ENCODE measurements at places on chromosomes 12 and 14. TPM values are rescaled to one million over a fixed set of nuclear protein-coding genes. Genes with fewer than 3 reads are reported as not detected.
A peak's percentile ranks its signal among the peaks of the same experiment; 100 is the strongest.

Gene ABHD12B
- total RNA-seq: not detected

Gene GSG1
- total RNA-seq: 0.45 TPM

Gene CLEC4A
- 0.45 TPM for total RNA-seq

Gene KRT74
- total RNA-seq: not detected

Gene SMOC1
- total RNA-seq: 0.25 TPM

Gene SAMD4A
- total RNA-seq: 20.1 TPM

GRCh38 chr12:126204326-126204725, 1139.1 kb downstream of the AACS start:
- DNase-seq: no peak

- no peak for DNase-seq
Measured at GRCh38 chr14:104964546-104964945, 13.6 kb downstream of the AHNAK2 start.

DNA sequence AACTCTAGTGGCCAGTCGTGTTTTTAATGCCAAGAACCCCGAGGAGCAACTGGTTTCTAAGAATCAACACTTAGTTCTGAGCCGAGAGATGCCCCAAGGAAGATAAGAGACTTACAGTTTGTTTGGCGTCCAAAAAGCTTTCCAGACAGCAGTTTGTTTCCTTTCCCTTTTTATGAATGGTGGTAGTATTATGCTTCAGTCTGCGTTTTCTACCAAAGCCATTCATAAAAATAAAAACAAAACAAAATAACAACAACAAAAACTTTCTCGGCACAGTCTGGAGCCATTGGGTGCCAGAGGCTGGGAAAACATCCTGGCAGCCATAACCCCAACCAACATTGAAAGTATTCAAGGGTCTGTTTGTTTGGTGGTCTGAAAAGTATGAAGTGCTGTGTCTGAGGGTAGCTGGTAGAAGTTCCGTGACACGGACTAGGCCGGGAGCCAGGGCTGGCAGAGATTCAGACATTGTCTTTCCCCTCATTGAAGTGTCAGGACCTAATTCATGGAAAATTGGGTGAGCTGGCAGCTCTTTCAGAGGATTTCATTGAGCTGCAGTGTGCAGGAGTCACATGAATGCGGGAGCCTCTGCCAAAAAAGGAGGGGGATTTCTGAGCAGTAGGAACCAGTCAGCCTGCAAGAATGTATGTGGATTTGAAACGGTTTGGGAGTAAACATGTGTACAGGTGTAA, 124.2 kb downstream of the HMGA2 start:
- DNase-seq: peak; percentile 99

GRCh38 chr14:66944872-66945271, 244.4 kb upstream of the GARIN2 start:
- DNase-seq: peak; percentile 48

- no peak for DNase-seq
Measured at GRCh38 chr12:95718006-95718431, 72.5 kb downstream of the NTN4 start.

DNA sequence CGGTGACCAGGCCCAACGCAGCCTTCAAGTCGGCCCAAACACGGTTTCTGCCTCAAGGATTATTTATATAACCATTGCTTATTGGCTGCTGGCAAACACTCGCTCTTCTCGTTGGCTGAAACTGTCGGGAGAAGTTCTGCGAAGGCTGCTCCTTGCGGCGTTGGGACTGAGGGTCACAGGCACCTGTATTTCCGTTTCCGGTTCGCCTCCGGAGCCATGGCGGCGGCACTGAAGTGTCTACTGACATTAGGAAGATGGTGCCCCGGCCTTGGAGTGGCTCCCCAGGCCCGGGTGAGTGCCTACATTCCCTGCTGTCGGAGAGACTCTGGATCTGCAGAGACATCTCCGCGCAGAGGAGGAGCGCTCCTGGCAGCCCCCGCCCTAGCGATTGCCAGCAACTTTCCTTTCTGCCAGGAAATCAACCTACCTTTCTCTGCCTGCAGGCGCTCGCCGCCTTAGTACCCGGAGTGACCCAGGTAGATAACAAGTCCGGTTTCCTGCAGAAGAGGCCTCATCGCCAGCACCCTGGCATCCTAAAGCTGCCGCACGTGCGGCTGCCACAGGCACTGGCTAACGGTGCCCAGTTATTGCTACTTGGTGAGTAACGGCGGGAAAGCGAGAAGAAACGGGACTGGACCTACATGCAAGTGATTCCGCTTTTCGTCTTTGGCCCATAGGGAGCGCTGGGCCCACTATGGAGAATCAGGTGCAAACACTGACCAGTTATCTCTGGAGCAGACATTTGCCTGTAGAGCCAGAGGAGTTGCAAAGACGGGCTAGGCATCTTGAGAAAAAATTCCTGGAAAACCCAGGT, at the start of gene METTL17:
TSS of gene METTL17 (plus strand) at position 194 of the 814 bp plus-strand sequence. CDS start at position 217, 23 bp downstream.
- peak; percentile 98 for DNase-seq

Data from fibroblast of the aortic adventitia (primary cell).